ENCODE measurements at places on chromosomes 3 and 15. TPM values are rescaled to one million over a fixed set of nuclear protein-coding genes. Genes with fewer than 3 reads are reported as not detected.

GRCh38 chr3:123803521-123803920, 80.6 kb downstream of the MYLK start:
- no peak for DNase-seq

The APH1B gene
- 54.8 TPM for polyA plus RNA-seq

GRCh38 chr3:46208167-46208704, at the start of gene CCR1:
Gene CCR1 (minus strand): TSS chr3:46208313. CDS start chr3:46204313, 4,000 bp downstream.
- peak; percentile 93 for DNase-seq

The GAP43 gene
- not detected for polyA plus RNA-seq

The CRABP1 gene
- polyA plus RNA-seq = not detected

DNA sequence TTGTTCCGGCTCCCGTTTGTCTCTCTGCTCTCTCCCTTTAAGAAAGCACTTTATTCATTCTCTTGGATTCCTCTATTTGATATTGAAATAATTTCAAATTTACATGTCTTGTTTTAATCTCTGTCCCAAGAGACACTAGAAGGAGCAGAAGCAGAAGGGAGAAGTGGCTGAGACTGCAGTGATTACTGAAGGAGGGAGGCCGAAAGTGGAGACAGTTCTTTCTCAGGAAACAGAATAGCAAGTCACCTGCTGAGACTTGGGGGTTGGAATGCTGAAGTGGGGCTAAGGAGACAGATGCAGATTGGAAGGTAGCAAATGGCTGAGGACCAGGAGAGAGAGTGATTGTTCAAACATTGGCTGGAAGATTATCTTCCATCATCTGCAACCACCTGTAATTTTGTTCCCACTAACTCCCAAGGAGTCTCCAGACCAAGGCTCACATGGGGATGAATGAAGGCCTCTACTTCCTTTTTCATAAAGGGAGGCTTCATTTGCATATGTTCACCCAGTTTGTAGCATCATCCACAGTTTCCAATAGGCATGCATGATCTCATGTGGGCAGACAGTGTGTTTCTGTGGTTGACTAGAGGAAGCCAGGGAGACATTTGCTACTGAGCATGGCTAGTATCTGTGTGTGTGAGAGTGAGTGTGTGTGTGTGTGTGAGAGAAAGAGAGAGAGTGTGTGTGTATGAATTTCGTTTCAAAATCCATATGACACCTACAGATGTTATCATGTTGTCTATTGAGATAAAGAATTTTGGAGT, 24.0 kb downstream of the LTF start:
- peak; percentile 68 for DNase-seq

DNA sequence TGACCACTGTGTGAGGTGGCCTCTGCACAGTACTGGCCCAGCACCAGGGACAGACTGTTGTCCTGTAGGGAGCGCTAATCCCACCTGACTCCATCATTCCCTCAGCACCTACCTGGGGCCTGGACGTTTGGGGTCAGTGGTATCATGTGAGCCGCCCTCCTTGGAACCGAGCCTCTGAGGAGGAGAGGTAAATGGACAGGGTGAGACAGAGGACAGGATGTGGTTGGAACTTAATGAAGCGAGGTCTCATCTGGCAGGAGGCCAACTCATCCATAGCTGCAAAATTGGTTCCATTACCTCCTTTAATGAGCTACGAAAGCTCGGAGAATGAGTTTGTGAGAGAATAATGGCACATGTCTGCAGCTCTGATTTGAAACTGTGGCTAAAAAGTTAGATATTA, 13.9 kb downstream of the MAPKAPK3 start:
- DNase-seq = no peak

- DNase-seq = no peak
Observed at GRCh38 chr3:9627901-9628633, 21.2 kb upstream of the MTMR14 start.

DNA sequence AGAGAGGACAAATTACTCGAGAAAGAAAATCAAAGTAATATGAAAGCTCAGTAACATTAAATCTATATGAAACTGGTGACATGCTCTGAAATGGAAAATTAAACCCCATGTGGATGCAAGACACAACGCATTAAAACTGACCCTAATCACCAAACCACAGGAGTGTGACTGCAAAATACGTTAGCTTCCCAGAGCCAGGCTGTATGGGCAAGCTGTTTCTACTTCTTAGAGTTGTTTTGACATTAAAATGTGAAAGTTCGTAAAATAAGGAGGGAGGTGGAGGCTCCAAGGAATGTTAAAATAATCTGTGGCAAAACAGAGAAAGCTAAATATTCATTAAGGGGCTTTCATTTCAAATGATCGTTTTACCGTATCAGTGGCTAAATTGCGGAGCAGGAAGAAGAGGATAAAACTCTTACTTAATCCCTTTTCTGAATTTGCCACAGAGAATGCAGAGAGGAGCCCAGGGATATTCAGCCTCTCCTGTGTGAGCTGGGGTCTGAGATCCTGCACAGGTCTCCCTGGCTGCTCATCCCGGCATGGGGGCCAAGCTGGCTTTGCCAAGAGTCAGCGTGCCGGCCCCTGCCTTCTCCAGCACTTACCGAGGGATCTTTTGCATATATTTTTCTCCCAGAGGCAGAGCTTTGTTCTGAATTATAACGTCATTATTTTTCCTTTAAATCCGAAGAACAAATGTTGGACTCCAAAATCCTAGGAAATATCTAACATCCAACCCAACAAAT, 239.8 kb upstream of the THBS1 start:
- no peak for DNase-seq

DNA sequence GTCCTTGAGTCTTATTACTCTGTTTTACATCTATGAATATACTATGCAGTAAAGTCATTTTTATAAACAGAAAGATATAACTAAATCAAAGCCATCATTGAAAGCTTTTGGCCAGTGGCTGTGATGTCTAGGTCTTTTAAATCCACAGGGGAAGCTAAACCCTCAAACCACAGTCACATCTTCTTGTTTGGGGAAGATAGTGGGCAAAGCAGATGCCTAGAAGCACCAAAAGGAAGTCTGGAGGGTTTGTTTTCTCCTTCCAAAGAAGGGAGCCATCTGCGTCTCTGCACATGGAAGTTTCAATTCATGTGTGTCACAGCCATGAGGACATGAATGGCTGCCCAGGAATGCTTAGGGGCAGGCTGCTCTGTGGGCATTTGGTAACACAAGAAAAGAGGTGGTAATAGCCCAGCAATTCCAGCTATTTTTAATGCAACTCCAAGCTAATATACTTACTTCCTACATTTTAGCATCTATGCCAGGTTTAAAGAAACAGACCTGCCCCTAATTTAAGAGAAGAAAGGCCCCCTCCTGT, 322.2 kb downstream of the SLC9A9 start:
- DNase-seq = no peak

- no peak for DNase-seq
Observed at GRCh38 chr15:90046911-90047392, 45.8 kb downstream of the ZNF710 start.

The THRB gene
- not detected for polyA plus RNA-seq

GRCh38 chr15:101048176-101048575, 129.0 kb downstream of the LRRK1 start:
- DNase-seq = no peak

The MORC1 gene
- not detected for polyA plus RNA-seq

The PLS1 gene
- polyA plus RNA-seq = 0.09 TPM

- peak; percentile 48 for DNase-seq
Observed at GRCh38 chr3:72185549-72186399, 400.8 kb upstream of the PROK2 start.

DNA sequence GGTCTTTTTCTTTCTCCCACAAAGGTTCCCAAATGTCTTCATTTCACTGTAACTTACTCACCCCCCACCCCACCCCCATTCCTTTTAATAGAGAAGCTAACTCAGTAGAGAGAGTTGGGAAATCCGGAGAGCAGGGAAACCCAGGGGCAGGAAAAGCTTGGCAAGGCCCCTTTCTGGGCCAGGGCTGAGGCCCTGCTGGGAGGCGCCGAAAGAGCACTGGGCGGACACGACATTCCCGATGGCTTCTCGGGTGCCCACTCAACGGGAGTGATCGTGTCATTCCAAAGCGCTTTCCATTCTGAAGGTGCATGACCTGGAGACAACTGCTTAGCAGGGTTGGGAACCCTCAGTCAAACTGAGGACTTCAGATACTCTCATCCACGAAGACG, 1.6 kb upstream of the DALRD3 start:
- peak; percentile 29 for DNase-seq

DNA sequence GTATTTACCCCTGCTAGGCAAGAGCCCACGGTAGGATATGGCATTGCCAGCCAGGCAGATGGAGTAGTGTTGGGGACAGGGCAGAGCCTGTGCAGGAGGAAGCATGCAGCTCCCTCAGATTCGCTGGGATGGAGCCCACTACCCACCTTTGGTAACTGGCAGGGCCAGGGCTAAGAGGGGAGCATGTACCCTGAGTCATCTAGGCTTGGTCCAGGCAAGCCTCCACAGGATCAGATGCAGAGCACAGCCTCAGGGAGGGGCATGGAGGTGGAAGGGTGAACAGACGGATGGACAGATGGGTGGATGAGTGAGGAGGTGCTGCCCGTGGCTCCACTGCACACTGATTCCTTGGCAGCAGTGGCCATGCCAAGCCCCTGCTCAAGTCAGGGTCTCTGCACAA, 33.0 kb downstream of the IL20RB start:
- DNase-seq = no peak

DNA sequence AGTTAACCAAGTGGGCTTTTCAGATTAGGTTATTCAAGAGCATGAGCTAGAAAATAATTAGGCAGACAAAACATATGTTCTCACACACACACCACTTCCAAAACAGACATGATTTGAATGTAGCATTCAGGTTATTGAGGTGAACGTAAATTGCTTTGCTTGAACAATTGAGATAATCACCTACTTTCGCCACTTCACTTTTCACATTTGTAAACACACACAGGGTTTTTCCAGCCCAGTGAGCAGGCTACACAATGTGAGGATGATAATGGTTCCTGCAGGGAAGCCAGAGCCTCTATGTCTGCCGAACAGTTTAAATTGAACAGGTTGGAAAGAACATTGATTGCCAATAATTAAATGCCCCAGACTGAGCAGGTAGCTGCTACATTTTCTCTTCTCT, 560.8 kb downstream of the OCA2 start:
- no peak for DNase-seq

The DNAJB11 gene
- polyA plus RNA-seq = 44.6 TPM

The ADAMTS17 gene
- 0.03 TPM for polyA plus RNA-seq

Measured in CD14-positive monocyte (primary cell).